ENCODE measurements at places on chromosomes 5 and 9.

- no peak for DNase-seq
Measured at GRCh38 chr5:78756858-78757257, 108.3 kb upstream of the LHFPL2 start.

GRCh38 chr9:37575001-37575400, 1.2 kb downstream of the FBXO10 start:
- no peak for DNase-seq

GRCh38 chr5:181222630-181223057, 437 bp upstream of the TRIM41 start:
- DNase-seq = no peak

GRCh38 chr9:16281707-16282106, 588.8 kb downstream of the BNC2 start:
- no peak for DNase-seq

GRCh38 chr9:120936011-120936763, 9.6 kb upstream of the TRAF1 start:
- DNase-seq = no peak

- no peak for DNase-seq
Measured at GRCh38 chr9:16543686-16544085, 326.8 kb downstream of the BNC2 start.

GRCh38 chr5:36680066-36680465, 73.7 kb downstream of the SLC1A3 start:
- no peak for DNase-seq

DNA sequence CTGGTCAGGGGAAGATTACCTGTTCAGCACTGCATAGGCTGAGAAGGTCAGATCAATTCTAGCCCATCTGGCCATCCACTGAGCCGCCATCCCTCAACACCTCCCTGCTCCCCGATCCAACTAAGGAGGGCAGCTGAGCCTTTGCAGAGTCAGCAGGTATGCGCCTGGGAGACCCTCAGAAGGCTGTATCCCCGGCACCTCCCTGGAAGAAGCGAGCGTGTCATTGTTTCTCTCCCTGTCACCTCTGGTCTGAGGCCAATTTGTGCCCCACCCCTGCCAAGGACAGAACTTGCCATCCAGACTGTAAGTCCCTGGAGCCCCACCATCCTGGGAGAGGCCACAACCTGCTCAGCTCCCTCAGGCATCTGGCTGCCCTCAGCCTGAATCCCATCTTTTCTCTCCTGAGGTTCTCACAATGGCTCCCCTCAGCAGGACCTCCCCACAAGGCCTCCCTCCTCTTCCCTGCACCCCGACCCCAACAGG, 2.6 kb downstream of the CLTB start:
- DNase-seq = no peak

DNA sequence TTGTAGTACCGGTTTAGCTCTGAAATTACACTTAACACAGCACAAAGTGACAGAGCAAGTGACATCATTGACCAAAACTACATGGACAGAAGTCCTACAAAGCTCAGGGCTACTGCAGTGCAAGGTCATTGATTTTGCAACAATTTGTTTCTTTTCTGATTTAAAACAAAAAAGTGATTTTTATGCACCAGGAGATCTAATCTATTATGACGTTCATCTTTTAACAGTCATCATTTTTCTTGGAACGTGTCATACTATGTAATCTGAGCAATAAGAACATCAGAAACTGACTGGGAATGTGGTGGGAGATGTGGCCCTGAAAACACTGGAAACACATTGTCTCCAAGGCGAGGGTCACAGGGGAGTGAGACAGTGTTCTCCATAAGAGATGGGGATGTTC, 17.4 kb upstream of the ZFAND5 start:
- DNase-seq = no peak

GRCh38 chr9:101477214-101477613, 41.6 kb upstream of the ALDOB start:
- no peak for DNase-seq

GRCh38 chr9:128642675-128643245, 13.9 kb downstream of the DYNC2I2 start:
- no peak for DNase-seq

DNA sequence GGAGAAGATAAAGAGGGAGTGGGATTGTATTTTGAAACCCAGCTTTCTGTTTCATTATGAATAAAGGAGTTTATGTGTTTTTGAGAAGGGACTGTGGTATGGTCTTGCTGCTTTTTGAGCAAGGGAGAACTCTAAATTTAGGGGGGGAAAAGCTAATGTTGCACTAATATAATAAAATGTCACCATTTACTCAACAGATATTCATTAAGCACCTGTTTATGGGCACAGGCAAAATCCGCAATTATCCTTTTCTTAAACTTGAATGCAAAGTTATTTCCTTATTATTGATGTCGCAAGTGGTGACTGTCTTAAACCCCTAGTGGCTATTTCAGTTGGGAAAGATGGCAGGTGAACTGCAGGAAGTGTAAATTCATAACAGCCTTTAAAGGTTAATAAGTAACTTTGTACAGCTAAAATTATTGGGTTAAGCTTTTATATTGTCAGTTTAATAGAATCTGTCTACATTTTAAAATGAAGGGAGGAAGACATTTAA, 1.5 kb downstream of the CDC42SE2 start:
- no peak for DNase-seq

- no peak for DNase-seq
Measured at GRCh38 chr9:113644321-113644720, 180.8 kb downstream of the RGS3 start.

DNA sequence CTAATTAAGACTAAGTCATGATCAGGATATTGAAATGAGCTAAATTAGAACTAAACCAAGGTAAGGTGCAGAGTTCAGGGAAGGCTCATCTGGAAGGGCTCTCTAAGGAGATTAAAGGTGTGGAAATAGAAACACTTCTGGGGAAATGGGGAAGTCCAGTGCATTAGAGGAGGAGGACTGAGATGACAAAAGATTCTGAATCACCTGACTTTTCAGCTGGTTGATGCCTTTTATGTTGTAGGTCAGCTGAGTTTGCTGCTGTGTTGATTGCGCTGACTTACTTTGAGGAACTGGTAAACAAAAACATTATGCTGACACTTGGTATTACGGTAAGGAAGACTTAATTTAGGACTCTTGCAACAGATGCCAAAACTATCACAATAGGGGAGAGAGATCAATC, 23.8 kb downstream of the IFNA5 start:
- DNase-seq = no peak

GRCh38 chr9:93918061-93918460, 37.1 kb downstream of the BARX1 start:
- DNase-seq = no peak

All from cortex of kidney (tissue), 1 donor.